Ammon's horn (tissue), 1 donor: ENCODE measurements at places on chromosomes 6 and 20.

GRCh38 chr6:80541181-80541580 is 434.7 kb downstream of the BCKDHB start:
- no peak for DNase-seq

DNA sequence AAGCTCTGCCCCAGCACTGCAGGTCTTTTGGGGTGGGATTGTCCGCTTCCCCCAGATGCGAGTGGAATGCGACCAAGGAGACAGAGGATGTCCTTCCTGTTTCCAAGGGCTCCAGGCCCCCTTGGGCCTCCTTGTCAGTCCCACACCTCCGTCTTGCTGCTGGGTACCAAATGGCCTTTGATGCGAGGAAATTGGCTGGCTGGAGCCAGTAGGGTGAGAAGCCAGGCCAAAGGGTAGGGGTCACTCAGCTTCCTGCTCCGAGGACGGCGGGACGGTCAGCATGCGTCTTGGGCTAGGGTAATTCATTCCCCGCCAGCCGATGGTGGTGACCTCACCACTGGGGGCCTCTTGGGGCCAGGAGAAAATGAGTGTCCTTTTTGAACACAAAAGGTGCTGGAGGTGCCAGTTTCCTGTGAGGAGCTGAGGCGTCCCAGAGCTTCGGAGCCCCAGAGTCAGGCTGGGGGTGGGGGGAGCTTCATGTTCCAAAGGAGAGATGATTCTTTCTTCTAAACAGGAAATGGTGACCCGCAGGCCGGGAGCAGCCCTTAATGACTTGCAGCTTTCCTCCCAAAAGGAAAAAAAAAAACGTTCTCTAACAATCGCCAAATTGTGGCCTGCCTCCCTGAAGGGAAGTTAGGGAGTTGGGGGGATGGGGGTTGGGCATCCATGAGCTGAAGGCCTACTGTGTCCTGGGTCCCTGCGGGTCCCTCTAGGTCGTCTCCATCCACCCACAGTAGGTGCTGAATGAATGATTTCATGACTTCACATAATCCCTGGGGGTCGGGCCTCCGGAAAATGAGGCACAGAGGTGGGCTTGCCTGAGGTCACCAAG is 6.7 kb downstream of the SNAI1 start:
- no peak for DNase-seq

GRCh38 chr6:36128073-36128472 is 2.2 kb upstream of the MAPK13 start:
- no peak for DNase-seq

DNA sequence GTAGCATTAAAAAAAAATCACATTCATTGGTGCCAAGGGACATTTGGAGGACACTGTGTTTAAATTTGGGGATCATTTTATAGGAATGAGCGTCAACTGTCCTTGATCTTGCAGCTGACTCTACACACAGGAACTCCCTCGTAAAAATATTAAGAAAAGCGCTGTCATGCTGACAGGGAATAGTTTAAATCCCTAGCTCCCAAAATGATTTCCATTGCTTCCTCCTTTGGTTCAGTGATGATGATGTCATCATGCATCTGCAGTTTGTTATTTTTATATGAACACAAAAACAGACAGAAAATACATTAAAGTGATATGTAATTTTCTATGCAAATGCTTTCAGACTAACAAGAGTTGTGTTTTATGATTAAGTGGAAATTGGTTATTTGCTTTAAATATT is 275.6 kb downstream of the BTBD9 start:
- DNase-seq: no peak

DNA sequence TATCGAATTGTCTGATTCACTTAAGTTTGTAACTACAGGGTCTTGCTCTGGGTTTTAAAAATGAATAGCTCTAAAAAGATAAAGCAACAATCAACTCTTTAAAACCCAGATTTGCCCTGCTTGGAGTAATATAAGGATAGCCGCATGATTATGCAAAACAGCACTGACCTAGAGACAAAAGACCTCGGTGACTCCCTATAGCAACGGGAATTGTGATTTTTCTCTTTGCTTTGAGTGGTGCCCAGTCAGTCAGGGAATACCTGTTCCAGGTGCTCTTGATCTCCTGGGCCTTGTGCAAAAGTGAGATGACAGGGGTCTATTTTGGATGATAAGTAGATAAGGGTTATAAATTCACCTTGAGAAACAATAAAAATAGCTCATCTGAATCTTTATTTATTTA is 336.3 kb upstream of the NOX3 start:
- no peak for DNase-seq

DNA sequence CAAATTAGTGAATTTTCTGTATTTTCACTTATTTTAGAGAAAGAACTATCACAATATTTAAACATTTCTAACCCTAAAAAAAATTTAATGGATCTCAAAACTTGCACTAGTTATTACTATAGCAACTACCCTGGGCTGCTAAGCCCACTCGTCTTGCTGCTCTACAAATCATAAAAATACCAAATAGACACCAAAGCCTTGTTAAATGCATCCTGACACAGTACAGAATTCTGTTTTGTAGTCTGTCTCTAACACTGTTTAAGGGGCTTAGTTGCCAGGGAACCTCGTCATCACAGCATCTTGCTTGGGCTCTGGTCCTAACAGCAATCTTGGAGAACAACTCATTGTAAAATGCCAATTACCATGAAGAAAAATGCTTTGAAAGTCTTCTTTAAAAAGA is 56.9 kb upstream of the MBOAT1 start:
- peak; percentile 3 for DNase-seq

- DNase-seq: no peak
These were observed 113.4 kb downstream of the MAP3K4 start for GRCh38 chr6:161104966-161105365.

GRCh38 chr6:109316909-109317308 is 65.4 kb downstream of the CD164 start:
- no peak for DNase-seq

GRCh38 chr20:31330893-31331292 is 22.5 kb upstream of the DEFB116 start:
- DNase-seq: no peak
